Hippocampal formation (tissue), 2 donors: ENCODE measurements at places on chromosomes 16 and 17.

GRCh38 chr17:8311131-8311790 is 1.2 kb downstream of the ARHGEF15 start:
- no peak for DNase-seq

DNA sequence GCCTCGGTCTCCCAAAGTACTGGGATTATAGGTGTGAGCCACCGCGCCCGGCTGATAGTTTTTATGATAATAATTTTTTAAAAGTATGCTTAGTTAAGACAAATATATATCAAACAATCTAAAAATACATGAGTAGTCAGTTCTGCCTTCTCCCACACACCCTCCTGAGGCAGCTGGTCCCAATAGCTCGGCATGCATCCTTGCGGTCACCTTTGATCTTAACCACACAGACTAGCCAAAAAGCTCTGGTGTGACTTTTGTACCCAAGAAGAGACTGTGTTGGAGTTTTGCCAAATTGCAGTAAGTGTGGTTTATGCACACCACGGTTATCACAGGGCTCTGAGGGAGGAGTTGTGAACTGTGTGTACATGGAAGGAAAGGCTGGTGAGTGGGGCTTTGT is 25.6 kb downstream of the ATP6V0A1 start:
- DNase-seq = no peak

- DNase-seq = no peak
Measured at GRCh38 chr17:70078994-70079531, 4.0 kb downstream of the KCNJ16 start.

GRCh38 chr16:80932708-80933095 is 74.0 kb downstream of the CMC2 start:
- no peak for DNase-seq

DNA sequence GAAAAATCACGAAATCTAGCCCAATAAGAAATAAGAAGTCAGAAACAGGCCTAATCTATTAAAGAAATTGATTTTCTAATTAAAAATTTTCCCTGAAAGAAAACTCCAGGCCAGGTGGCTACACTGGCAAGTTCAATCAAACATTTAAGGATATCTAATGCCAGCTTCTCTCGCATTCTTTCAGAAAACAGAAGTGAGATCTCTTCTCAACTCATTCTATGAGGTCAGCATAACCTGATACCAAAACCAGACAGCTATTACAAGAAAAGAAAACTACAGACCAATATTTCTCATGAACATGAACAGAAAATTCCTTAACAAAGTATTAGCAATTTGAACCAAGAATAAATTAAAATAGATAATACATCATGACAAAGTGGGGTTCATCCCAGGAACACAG is 52.4 kb downstream of the AXIN2 start:
- DNase-seq = no peak

DNA sequence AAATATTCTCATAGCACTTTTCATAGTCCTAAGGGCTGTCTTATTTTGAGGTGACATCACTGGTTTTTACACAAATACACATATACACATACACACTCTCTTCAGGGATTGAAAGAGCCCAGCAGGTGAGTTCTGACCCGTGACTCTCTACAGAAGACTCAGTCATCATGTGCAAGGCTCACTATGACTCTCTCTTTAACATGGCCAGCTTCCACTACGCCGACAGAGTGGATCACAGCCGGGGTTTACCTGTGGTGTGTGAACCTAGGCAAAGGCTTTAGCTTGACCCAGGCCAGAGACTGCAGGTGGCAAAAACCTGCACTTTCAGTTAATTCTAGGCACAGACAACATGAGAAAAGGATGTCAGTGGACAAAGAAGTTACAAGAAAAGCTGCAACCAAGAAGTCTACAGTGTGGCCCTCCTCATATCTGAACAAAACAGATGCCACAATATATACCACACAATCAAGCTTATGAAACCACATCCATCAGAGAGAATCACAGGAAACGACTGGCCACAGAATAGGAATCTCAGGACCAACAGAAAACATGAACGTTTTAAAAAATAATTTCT is 56.5 kb downstream of the CYTH1 start:
- DNase-seq = no peak

GRCh38 chr17:80717720-80718083 is 173.1 kb downstream of the RPTOR start:
- no peak for DNase-seq

DNA sequence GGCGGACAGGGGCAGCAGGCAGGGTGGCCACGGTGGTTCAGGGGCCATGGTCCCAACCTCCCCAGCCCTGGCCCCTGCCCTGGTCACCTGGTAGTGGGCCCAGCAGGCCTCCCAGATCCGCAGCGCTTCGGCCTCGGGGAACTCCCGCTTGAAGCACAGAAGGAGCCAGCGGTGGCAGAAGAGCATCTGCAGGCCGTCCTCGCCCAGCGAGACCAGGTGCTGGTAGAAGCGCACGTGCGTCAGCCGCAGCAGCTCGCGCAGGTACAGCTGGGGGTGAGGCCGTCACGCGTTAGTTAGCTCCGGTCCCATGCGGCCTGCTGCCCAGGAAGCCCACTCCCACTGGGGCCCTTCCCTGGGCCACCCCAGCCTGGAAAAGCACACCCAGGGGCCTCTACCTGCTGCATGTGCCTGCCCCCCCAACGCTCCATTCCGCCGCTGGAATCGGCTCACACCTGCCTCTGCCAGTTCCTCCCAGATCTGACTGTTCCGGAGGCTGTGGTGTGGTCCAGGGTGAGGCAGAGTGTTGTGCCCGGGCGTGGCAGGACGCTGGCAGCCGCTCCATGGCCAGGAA is 90.8 kb downstream of the TBC1D16 start:
- DNase-seq = no peak

DNA sequence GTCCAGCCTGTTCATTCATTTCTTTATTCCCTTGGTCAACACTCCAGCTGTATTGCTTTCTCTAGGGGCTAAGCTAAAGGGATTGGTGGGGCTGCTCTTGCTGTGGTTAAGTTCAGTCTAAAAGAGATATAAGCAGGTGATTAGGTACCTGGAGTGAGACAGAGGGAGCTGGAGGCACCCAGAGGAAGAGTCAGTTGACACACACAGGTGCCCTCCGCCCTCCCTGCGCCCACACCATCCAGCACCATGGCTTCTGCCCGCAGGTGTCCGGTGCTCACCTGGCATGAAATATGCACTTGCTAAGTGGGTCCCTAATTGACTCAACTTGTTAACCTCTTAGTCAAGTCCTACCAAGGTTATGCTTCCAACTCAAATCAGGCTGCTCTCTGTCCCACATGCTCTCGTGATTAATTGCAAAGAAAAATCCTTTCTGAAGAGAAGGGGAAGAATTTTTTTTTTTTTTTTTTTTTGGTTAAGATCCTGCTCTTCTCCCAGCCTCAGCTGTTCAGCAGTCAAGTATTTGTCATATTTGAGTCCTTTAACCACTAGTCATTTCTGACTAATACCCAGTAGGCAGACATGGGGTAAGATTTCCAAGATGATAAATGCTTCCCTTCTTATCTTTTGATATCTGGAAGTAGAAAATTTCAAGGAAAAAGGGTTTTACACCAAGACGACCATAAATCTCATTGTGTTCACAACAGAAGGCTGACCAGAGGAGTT is 199.8 kb upstream of the WSCD1 start:
- DNase-seq = no peak

DNA sequence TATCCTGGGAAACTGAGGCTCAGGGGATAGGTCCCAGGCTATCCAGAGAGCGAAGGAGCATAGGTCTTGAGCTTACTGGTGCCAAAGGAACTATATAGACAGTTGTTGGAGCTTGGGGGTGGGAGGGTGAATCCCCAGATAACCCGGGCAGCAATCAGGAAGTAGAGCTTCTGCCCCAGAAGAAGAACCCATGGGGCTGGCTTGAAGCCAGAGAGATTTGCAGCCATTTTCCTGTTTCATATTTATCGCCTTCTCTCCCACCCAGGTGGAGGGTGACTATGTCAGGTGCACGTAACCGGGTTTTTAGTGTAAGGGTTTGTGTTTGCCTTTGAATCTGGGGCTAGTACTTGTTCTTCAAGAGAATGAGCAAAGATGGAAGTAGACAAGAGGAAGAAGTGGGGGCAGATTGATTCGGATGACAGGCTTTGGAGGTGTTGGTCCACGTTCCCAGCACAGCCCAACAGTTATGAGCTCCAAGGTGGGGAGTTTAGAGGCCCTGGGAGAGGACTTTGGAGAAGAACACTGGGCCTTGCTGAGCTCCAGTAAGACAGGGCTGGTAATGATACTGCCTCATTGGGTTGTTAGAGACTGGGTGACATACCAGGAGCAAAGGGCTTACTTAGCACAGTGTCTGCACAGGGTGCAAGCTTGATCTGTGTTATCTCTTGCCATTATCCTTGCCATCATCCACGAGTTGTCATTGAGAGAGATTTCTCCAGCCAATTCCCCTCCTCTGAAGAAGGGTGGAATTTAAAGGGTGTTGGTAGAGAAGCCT is 145.6 kb downstream of the CCDC182 start:
- DNase-seq = no peak

DNA sequence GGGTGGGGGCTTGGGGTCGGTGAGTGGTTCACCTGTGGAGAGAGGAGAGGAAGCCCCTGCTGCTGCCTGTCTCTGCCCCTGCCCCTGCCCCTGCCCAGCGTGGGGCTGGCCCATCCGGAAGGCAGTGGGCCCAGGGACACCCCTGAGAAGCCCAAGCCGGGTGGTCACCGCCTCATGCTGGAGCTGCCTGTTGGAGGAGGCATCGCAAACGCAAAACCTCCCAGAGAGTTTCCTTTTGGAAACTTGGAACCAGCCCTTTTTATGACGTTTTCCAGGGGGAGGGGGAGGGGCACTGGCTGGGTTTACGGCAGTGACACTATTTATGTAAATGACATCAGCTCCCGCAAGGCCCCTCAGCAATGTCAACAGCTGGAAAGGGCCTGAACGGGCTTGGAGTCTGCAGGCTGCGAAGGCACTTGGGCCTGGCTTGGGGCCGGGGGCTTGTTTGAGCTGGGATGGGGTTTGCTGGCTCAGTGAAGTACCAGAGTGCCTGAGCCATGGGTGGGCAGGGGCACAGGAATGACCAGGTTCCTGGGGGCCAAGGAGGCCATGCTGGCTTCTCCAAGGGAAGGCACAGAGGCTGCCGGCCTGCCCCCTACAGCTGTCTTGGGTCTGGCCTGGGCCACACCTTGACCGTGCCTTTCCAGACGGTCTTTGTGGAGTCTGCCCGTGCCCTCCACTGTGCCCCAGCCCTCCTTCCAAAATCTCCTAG is 219.5 kb downstream of the NTN1 start:
- DNase-seq = peak; percentile 36

GRCh38 chr17:9811537-9811936 is 10.3 kb downstream of the GSG1L2 start:
- DNase-seq = no peak

- no peak for DNase-seq
Measured at GRCh38 chr16:71480956-71481355, 8.2 kb downstream of the ZNF19 start.

GRCh38 chr16:86874141-86874540 is 295.8 kb downstream of the FOXL1 start:
- no peak for DNase-seq

- peak; percentile 72 for DNase-seq
Measured at GRCh38 chr17:34579017-34579946, at the start of gene TMEM132E. Gene TMEM132E, plus strand, starts transcription at chr17:34579582. Its CDS starts 1,495 bp downstream, at chr17:34581077.

- DNase-seq = no peak
Measured at GRCh38 chr17:29567304-29567553, 392 bp upstream of the ABHD15 start.

- DNase-seq = no peak
Measured at GRCh38 chr17:82884970-82885353, 45.1 kb upstream of the ZNF750 start.

GRCh38 chr16:87044032-87044382 is 273.2 kb downstream of the C16orf95 start:
- no peak for DNase-seq

DNA sequence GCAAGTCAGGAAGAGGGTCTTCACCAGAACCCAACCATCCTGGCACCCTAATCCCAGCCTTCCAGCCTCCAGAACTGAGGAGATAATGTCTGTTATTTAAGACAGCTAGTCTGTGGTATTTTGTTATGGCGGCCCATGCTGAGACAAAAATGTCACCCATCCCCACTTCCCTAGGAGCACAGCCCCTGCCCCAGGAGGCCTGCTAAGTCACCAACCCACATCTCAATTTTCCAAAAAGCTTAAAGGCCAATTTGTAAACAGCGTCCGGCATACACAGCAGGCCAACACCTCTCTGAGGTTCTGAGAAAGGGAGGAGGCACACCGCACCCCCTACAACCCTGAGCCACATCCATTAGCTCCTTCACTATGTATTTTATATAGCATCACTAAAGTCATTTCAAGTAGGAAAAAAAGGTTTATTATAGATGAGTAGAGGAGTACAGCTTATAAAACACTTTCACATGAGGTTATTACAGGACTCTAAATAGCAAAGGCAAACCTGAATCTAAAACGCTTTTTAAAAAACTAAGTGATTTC is 6.9 kb downstream of the TMEM170A start:
- no peak for DNase-seq

DNA sequence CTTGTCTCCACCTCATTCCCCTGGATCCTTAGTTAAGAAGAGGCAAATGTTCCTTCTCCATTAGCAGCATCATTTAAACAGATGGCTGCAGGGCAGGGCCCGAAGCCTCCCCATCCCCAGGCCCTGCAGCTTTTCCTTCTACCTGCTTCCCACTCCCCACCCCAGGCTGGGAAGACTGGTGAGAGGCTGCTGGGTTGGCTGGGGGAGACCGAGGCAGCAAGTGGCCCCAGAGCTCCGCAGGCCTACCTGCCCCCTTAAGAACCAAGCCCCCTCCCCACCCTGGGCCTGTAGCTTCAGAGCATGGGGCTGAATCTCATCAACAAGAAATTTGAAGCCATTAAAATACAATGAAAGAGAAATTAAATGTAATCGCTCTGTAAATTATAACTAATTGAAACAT is 22.1 kb upstream of the RPL38 start:
- no peak for DNase-seq

DNA sequence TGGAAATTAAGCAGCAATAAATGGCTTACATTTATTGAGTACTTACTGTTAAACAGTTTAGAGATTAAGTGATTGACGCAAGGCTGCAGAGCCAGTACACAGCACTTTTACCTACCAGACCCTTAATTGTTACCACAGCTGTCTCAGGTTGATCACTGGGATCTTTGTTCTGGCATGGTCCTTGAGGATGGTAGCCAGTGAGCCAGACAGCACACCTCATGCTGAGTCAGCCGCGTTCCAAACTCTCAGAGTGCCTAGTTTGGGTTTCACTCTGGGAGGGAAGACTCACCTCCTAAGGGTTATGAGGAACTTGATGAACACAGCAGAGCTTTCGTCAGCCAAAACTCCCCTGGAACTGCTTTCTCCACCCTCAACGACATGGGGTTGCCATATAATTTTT is 20.4 kb downstream of the CDH3 start:
- no peak for DNase-seq
